Activated T-helper 2 cell treated with anti-CD3 and anti-CD28 coated beads, Interferon-gamma antibody, Interleukin-2, Interleukin-4, amounts not matched to agents 10 μg/mL and 5 μg/mL and 100 μg/mL, durations not matched to agents 14 hours and 24 hours and 36 hours (primary cell): ENCODE measurements at places on chromosomes 4 and X. TPM values are rescaled to one million over a fixed set of nuclear protein-coding genes. Genes with fewer than 3 reads are reported as not detected.

HSFX2 gene
- 0.23 TPM in 1 of 2 replicates, not detected in the other for total RNA-seq

PTCHD1 gene
- total RNA-seq: not detected in 2 replicates

FGF16 gene
- total RNA-seq: not detected in 2 replicates

SMIM43 gene
- not detected in 2 replicates for total RNA-seq

CFP gene
- total RNA-seq: 3.0 and 3.3 TPM in 2 replicates

HPGD gene
- total RNA-seq: 0.48 and 1.2 TPM in 2 replicates

TMEM47 gene
- not detected in 2 replicates for total RNA-seq

AVPR2 gene
- total RNA-seq: not detected in 2 replicates

MAGEA9B gene
- total RNA-seq: not detected in 2 replicates

PROM1 gene
- 0.46 and 0.64 TPM in 2 replicates for total RNA-seq

MAGEB10 gene
- not detected in 2 replicates for total RNA-seq

- no peaks in the 10 kb centered on the region for H3K36me3 ChIP-seq
- H3K27ac ChIP-seq: no peak overlapping the region
- H3K4me1 ChIP-seq: no peaks in the 10 kb centered on the region
- H3K4me3 ChIP-seq: no peak overlapping the region
- no peaks in the 10 kb centered on the region for H3K27me3 ChIP-seq
- no peak for DNase-seq
These were observed 151.3 kb downstream of the THOC2 start for GRCh38 chrX:123581586-123581985.

GRCh38 chr4:81459228-81459627, 12.5 kb downstream of the RASGEF1B start:
- no peaks in the 10 kb centered on the region for H3K27me3 ChIP-seq
- DNase-seq: no peak
- peaks cover 6% of the 10 kb centered on the region for H3K4me1 ChIP-seq

GRCh38 chr4:91345632-91346031, 958.1 kb upstream of the GRID2 start:
- no peaks in the 10 kb centered on the region for H3K4me1 ChIP-seq
- DNase-seq: no peak
- no peaks in the 10 kb centered on the region for H3K27me3 ChIP-seq
- H3K36me3 ChIP-seq: no peaks in the 10 kb centered on the region
- no peak overlapping the region for H3K4me3 ChIP-seq

- no peak overlapping the region for H3K4me3 ChIP-seq
- H3K27ac ChIP-seq: no peak overlapping the region
- no peaks in the 10 kb centered on the region for H3K4me1 ChIP-seq
- H3K36me3 ChIP-seq: no peaks in the 10 kb centered on the region
- DNase-seq: no peak
These were observed 198.0 kb downstream of the GUCY2F start for GRCh38 chrX:109283870-109284269.

GRCh38 chrX:22313766-22314165, 41.1 kb downstream of the CBLL2 start:
- no peak overlapping the region for H3K27ac ChIP-seq
- no peak overlapping the region for H3K4me3 ChIP-seq
- H3K36me3 ChIP-seq: no peaks in the 10 kb centered on the region

GRCh38 chrX:53442322-53442631, 8.1 kb upstream of the HSD17B10 start:
- H3K27ac ChIP-seq: no peak overlapping the region
- no peaks in the 10 kb centered on the region for H3K36me3 ChIP-seq
- H3K27me3 ChIP-seq: no peaks in the 10 kb centered on the region
- DNase-seq: no peak

DNA sequence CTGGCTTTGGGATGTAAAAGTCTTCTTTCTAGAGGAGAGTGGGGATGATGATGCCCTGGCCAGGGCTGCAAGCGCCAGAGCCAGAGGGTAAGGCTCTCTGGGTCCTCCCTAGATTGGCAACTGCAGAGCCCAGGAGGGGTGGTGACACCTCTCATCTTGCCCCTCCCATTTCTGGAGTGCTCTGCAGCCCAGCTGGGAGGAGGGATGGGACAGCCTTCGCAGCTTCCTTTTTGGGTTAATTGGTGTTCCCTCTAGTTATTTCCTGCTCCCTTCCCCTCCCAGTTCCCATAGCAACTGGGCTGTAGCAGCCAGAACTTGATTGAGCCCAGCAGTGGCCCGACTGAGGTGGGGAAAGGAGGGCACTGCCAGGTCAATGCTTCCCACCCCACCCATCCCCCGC, 19.2 kb downstream of the NALF2 start:
- no peak overlapping the region for H3K4me3 ChIP-seq
- H3K27me3 ChIP-seq: peaks cover 5% of the 10 kb centered on the region
- H3K27ac ChIP-seq: no peak overlapping the region
- no peaks in the 10 kb centered on the region for H3K4me1 ChIP-seq
- H3K36me3 ChIP-seq: no peaks in the 10 kb centered on the region
- no peak for DNase-seq

DNA sequence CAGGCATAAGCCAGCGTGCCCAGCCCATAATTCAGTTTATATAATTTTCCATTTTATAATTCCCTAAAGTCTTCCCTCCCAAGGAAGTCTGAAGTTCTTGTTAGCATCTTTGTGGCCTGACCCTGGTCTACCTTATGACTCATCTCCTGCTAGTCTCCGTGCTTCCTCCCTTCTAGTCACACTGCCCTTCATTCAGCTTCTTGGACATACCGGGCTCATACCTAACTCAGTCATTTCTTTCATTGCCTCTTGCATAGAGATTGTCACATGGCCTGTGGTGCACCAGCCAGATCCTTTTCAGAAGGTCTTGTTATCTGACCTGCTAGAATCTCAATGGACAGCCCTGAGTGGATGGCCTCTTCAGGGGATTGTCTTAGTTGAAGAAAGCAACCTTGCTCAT, 22.8 kb upstream of the MAML3 start:
- no peak overlapping the region for H3K27ac ChIP-seq
- no peak for DNase-seq
- no peaks in the 10 kb centered on the region for H3K36me3 ChIP-seq
- peaks cover 8% of the 10 kb centered on the region for H3K4me1 ChIP-seq

- no peak for DNase-seq
- no peaks in the 10 kb centered on the region for H3K27me3 ChIP-seq
- H3K4me1 ChIP-seq: no peaks in the 10 kb centered on the region
- no peak overlapping the region for H3K27ac ChIP-seq
These were observed 10.6 kb upstream of the GPM6B start for GRCh38 chrX:13827298-13828090.

DNA sequence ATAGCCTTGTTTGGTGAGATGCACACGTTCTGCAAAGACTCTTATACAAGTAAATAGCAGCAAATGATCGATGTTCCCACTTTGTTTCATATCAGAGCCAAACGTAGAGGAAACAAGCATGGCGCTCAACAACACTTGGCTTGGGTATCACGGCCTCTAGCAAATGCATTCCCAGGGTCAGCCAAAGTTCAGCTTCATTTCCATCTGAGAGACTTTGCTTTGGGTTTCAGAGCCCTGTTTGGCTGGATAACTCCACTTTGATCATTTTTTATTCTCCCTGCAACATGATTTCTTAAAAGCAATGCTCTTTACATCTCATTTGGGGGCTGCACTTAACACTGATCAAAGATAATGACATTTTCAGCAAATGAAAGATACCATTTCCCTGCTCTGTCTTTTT, 199.2 kb upstream of the FAM9B start:
- H3K27me3 ChIP-seq: peaks cover 2% of the 10 kb centered on the region
- no peak for DNase-seq
- no peak overlapping the region for H3K27ac ChIP-seq
- no peak overlapping the region for H3K4me3 ChIP-seq
- peaks cover 5% of the 10 kb centered on the region for H3K36me3 ChIP-seq

DNA sequence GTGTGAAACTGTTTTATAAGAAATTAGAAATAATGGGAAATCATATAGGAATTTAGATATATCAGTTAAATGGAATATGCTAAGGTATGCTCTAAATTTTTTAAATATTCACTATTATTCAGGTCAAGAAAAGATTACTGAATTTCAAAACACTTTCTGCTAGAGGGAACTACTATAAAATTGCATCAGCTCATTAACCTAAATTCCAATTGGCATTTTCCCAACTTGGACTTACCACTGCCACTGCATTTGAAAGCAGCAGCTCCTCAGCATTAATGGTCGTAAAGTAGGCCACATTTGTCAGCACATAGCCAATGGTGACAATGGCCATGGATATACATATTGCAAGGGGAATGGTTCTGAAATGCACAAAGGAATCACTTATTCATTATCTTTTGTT, 57.3 kb downstream of the SLC7A11 start:
- no peak overlapping the region for H3K4me3 ChIP-seq
- H3K27me3 ChIP-seq: no peaks in the 10 kb centered on the region
- peaks cover 8% of the 10 kb centered on the region for H3K36me3 ChIP-seq
- no peak for DNase-seq
- no peak overlapping the region for H3K27ac ChIP-seq
- H3K4me1 ChIP-seq: no peaks in the 10 kb centered on the region

DNA sequence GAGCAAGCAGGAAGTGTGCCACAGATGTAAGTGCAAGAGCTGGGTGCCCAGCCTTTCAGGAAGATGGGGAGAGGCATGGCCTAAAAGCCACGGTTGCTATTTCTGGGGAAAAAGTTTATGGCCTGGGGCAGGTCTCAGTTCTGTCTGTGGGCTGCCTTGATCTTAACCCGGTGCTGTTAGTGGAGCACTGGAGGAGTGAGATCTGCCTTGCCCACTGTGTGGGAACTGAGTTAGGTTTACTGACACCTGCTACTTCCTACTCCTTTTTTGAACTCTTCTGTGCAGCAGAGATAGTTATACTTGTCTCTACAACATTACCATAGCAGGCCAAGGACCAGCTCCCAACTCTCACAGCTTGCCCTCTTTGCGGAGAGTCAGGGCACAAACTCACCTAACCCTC, 76.5 kb downstream of the ITM2A start:
- H3K27ac ChIP-seq: no peak overlapping the region
- H3K4me1 ChIP-seq: peaks cover 31% of the 10 kb centered on the region
- no peak for DNase-seq
- no peaks in the 10 kb centered on the region for H3K27me3 ChIP-seq
- H3K4me3 ChIP-seq: no peak overlapping the region
- no peaks in the 10 kb centered on the region for H3K36me3 ChIP-seq

DNA sequence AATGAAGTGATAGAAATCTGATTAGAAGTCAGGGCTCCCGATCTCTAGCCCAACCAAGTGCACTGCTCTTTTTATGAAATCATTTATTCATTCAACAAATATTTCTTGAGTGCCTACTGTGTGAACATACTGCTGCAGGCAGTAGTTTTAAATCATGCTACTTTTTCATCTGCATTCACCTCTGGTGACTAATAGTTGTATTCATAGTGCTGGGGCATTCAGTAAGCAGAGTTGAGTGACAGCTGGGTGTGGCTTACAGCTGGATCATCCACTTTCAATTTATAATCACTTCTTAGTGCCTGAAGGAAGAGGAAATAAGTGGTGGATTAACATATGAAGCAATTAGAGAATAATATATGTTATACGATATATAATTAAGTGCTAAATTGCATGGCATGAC, 94.1 kb upstream of the HPRT1 start:
- H3K4me3 ChIP-seq: no peak overlapping the region
- H3K36me3 ChIP-seq: no peaks in the 10 kb centered on the region
- no peak overlapping the region for H3K27ac ChIP-seq
- no peaks in the 10 kb centered on the region for H3K27me3 ChIP-seq
